Foreskin fibroblast (primary cell): ENCODE measurements at places on chromosomes 5 and 9.

GRCh38 chr9:136644593-136645351 is 17.9 kb upstream of the EGFL7 start:
- DNase-seq = peak; percentile 57

DNA sequence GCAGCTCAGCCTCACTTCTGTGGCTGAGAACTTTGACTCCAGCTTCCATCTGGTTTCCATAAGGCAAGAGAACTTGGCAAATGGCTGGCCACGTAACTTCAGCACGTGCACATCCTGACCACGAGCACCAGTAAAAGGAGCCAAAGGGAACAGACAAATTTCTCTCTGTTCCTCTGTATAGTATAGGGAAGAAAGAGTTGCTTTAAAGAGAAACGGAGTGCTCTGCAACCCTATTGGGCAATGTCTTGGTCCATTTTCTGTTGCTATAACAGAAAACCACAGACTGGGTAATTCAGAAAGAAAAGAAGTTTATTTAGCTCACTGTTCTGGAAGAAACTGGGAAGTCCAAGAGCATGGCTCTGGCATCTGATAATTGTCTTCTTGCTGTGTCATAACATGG is 558.7 kb downstream of the ACTL7B start:
- peak; percentile 98 for DNase-seq

- peak; percentile 20 for DNase-seq
Observed at GRCh38 chr5:120096413-120096812, 367.7 kb upstream of the PRR16 start.

GRCh38 chr9:35871545-35871944 is 1.3 kb upstream of the OR13J1 start:
- no peak for DNase-seq

- no peak for DNase-seq
Observed at GRCh38 chr9:38009035-38009501, 60.0 kb downstream of the SHB start.

- DNase-seq = no peak
Observed at GRCh38 chr5:97364731-97365130, 181.7 kb upstream of the RIOK2 start.

DNA sequence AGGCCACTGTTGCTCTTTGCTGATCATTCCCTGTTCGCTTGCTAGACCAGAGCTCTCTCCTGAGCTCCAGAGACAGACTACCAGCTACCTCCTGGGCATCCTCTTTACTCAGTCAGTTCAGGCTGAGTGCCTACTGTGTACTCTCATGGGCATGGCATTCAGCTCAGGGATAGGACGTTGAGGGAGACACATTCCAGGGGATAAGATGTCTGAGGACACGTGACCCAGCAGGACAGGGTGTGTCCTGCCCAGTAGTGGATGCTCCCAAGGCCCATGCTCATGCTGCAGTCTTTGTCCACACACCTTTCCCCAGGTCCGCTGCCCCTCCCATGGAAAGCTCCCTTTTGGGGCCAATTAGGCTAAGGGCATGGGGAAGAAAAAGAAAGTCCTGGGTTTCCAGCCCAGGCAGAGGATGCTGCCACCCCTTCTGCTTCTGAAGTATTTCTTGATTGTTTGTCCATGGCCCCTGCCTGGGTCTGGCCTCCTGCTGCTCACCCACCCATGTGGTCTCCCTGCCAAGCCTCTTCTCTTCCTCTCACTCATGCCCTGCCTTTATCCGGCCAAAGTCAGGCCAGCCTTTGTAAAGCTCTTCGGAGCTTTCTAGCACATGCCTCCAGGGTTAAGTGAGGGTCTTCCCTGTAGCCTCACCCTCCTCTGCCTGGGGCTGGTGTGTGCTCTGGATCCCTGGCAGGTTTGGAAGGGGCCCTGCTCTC is 60.5 kb upstream of the PITX1 start:
- DNase-seq = no peak

GRCh38 chr5:172096207-172096940 is 89.9 kb upstream of the FBXW11 start:
- no peak for DNase-seq

GRCh38 chr9:105064248-105065097 is 136.5 kb upstream of the ABCA1 start:
- peak; percentile 99 for DNase-seq

DNA sequence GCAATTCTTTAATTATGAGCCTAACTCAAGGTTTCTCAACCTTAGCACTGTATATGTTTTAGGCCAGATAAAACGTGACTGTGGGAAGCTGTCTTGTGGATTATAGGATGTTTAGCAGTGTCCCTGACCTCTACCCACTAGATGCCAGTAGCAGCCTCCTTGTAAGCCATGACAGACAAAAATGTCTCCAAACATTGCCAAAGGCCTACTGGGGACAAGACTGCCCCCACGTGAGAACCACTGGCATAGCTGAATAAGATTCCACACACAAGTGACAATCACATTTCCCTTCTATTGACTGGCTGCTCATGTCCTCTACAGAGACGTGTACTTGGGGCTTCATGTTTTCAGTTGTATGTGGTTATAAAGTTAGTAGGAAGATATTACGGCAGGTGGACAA is 55.4 kb downstream of the GOLM1 start:
- no peak for DNase-seq

DNA sequence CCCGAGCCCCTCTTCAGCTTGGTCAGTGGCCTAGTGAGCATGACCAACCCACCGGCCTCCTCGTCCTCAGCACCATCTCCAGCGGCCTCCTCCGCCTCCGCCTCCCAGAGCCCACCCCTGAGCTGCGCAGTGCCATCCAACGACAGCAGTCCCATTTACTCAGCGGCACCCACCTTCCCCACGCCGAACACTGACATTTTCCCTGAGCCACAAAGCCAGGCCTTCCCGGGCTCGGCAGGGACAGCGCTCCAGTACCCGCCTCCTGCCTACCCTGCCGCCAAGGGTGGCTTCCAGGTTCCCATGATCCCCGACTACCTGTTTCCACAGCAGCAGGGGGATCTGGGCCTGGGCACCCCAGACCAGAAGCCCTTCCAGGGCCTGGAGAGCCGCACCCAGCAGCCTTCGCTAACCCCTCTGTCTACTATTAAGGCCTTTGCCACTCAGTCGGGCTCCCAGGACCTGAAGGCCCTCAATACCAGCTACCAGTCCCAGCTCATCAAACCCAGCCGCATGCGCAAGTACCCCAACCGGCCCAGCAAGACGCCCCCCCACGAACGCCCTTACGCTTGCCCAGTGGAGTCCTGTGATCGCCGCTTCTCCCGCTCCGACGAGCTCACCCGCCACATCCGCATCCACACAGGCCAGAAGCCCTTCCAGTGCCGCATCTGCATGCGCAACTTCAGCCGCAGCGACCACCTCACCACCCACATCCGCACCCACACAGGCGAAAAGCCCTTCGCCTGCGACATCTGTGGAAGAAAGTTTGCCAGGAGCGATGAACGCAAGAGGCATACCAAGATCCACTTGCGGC is 1.8 kb downstream of the EGR1 start:
- peak; percentile 30 for DNase-seq

DNA sequence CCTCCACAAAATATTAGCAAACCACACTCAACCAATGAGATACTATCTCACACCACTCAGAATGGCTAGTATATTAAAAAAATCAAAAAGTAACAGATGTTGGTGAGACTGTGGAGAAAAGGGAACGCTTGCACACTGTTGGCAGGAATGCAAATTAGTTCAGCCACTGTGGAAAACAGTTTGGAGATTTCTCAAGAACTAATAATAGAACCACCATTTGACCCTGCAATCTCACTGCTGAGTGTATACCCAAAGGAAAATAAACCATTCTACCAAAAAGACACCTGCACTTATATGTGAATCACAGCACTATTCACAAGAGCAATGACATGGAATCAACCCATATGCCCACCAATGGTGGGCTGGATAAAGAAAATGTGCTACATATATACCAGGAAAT is 393.5 kb downstream of the PDE4D start:
- no peak for DNase-seq

GRCh38 chr5:150300496-150301169 is 2.1 kb downstream of the ARSI start:
- DNase-seq = no peak

GRCh38 chr9:124415852-124416484 is 726 bp upstream of the PSMB7 start:
- DNase-seq = no peak

GRCh38 chr5:91206734-91207133 is 176.4 kb downstream of the ARRDC3 start:
- DNase-seq = peak; percentile 84

- no peak for DNase-seq
Observed at GRCh38 chr5:126376443-126376842, 46.8 kb upstream of the GRAMD2B start.

GRCh38 chr5:134132372-134133187 is 18.1 kb downstream of the TCF7 start:
- DNase-seq = no peak

DNA sequence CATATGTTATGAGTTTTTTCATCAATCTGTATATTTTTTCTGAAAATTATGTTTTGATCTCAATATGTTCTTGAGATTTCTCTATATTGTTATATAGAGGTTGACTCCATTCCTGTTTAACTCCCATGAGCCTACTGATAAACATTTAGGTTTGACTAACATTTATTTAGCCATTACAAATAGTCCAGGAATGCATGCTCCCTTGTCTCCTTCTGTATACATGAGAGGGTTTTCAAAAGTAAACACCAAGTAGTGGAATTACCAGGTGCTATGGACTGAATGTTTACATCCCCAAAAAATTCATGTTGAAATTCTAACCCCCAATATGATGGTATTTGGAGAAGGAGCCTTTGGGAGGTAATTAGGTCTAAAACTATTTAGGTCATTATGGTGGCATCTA is 3.5 kb upstream of the OR5C1 start:
- DNase-seq = no peak

GRCh38 chr5:16477541-16477940 is 11.9 kb upstream of the ZNF622 start:
- DNase-seq = no peak

DNA sequence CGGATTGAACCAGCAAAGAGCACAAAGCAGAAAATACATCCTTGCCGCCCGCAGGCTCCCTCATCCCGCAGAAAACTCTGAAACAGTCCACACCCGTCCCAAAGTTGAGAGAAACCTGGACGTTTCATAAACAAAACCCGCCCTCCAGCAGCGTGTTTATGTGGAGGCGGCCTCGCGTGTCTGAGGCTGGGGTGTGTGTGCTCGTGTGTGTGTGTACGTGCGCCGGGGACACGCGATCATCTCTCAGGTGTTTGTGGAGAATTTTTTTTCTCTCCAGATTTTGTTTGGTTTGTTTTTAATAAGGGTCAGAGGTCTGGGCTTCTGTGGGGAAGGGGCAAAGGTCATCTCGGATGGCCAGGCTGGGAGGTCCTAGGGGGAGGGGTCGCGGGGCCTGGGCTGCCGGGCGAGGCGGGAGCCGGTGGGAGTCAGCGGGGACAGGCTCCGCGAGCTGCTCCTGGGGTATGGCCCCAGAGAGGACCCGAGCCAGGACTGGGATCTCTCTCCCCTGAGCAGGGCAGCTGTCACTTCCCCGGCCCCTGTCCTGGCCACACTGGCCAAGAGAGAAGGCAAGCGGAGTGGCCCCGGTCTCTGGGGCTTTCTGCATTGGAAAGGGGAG is 206.4 kb downstream of the C9orf50 start:
- DNase-seq = peak; percentile 66

- DNase-seq = no peak
Observed at GRCh38 chr5:84680908-84681307, 296.2 kb upstream of the EDIL3 start.

- no peak for DNase-seq
Observed at GRCh38 chr5:55338810-55339243, 31.0 kb downstream of the MTREX start.

DNA sequence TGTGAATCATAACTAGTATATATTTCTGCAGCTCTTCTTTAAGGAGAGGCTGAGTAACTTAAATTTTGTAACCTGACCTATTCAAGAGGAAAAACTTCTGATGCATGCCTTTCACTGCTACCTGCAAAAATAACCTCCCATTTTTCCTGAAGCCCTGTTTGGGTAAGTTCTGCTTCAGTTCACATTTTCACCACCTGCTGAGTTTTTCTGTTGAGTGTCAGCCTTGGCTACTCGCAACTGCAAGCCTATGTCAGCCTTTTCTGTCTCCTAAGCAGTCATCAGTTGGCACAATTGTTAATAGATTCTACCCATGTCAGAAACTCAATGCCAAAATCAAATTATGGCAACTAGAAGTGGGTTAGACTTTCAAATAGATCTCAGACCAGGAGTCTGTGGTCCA is 8.2 kb upstream of the TNFAIP8 start:
- DNase-seq = no peak

DNA sequence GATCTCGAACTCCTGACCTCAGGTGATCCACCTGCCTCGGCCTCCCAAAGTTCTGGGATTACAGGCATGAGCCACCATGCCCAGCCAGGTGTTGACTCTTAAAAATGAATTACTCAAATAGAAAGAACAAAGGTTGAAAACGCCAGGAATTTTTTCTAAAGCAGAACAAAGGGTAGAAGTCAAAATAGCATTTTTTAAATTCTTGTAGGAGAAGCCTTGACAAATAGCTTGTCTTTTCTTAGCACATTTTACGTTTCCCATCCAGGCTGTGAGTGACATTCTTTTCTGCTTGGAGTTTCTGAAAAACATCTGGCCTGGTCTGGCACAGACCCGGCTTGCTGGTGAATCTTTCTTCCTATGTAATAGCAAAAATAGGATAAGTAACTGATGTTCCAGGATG is 169.4 kb upstream of the ZNF462 start:
- DNase-seq = no peak

- no peak for DNase-seq
Observed at GRCh38 chr9:33917036-33917435, 100.1 kb downstream of the UBE2R2 start.

GRCh38 chr5:80761176-80761575 is 106.4 kb upstream of the DHFR start:
- no peak for DNase-seq
